Fibroblast of the aortic adventitia (primary cell): ENCODE measurements at places on chromosomes 4 and X.
A peak's percentile ranks its signal among the peaks of the same experiment; 100 is the strongest.

GRCh38 chrX:48940404-48940955 lies 16.9 kb downstream of the OTUD5 start:
- DNase-seq, result no peak

DNA sequence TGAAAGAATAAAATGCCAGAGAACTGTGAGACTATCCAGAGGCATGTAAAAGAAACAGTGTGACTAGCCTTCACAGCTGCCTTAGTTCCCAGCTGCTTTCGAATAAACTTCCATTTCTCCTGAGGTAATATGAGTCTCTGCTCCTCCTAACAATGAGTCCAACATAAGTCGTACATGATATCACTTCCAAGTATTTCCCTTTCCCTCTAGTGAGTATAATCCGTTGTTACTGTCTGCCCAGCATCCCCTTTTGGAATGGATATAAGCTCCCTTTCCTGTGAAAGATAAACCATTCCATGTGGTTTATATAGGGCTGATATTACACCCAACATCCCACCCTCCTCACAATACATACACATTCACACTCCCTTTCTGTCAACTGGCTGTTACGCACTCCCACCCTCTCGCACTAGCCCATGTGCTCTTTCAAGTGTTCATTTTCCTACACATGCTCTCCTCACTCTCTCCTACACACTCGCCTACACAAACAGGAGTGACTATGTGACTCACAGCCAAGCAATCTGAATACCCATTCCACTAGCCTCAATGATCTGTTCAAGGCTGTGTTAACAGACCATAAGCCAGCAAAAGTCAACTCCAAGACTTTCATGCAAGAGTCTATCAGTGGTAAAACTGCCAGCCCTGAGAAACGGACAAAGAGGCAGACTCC lies 5.0 kb downstream of the NAF1 start:
- peak; percentile 57 for DNase-seq

GRCh38 chr4:86329431-86329830 lies 30.4 kb downstream of the MAPK10 start:
- no peak for DNase-seq

- peak; percentile 77 for DNase-seq
Observed at GRCh38 chr4:102569200-102569599, 68.0 kb downstream of the NFKB1 start.
